GM13976 (cell line): ENCODE measurements at places on chromosomes 5 and 9.

DNA sequence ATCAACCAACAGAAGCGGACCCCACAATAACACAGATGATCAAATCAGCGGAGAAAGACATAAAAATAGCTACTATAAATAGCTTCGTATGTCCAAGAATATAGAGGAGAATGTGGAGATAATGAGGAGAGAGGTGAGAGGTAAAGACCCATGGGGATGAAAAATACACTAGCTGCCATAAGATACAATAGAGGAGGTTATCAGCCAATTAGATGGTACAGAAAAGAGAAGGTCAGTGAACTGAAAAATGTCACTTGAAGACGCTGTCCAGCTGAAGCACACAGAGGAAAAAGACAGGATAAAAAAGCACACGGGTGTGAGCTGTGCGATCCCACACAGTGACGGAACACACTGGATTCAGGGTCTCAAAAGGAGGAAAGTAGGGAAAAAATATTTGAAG, 73.4 kb downstream of the OLFM1 start:
- DNase-seq = no peak

GRCh38 chr5:134506054-134507039, 19.1 kb upstream of the JADE2 start:
- DNase-seq = no peak

DNA sequence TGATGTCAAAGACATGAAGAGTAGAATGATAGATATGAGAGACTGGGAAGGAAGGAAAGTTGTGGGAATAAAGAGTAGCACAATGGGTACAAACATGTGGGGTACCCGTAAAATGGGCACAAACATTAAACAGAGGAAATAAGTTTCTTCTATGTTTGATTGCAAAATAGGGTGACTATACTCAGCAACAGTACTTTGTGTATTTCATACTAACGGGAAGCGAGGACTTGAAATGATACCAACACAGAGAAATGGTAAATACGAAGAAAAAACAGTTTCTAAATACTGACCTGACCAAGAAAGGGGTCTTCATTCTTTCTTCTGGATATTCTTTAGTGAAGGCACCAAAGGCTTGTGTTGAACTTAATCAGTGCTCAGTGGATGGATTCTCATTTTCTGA, 31.1 kb downstream of the ATP6V0E1 start:
- no peak for DNase-seq

GRCh38 chr5:90690307-90690706, 131.7 kb downstream of the ADGRV1 start:
- no peak for DNase-seq

GRCh38 chr9:5633243-5633642, 4.3 kb downstream of the RIC1 start:
- no peak for DNase-seq

DNA sequence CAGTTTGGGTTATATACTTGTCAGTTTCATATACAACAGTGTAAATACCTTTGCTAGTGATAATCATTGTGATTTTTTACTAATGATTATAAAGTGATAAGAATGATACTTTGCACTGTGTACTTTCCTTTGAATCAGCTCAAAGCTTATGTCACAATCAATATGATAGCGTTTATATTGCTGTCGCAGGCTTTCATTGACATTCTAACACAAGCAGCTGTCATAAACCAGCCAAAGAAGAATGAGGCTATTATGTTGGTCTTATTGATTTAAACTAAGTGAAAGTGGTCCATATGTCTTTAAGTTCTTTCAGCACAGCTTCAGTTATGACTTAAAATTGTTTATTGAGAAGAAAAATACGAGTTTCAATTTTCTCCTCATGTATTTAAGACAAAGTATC, 272.7 kb upstream of the RGMB start:
- DNase-seq = no peak

- no peak for DNase-seq
Measured at GRCh38 chr9:115689331-115689730, 464.3 kb upstream of the PAPPA start.

- DNase-seq = no peak
Measured at GRCh38 chr5:17399931-17400330, 98.1 kb upstream of the TAF11L2 start.

- no peak for DNase-seq
Measured at GRCh38 chr9:107660976-107661375, 171.4 kb upstream of the KLF4 start.

GRCh38 chr9:38419181-38419580, 5.1 kb downstream of the IGFBPL1 start:
- DNase-seq = no peak

DNA sequence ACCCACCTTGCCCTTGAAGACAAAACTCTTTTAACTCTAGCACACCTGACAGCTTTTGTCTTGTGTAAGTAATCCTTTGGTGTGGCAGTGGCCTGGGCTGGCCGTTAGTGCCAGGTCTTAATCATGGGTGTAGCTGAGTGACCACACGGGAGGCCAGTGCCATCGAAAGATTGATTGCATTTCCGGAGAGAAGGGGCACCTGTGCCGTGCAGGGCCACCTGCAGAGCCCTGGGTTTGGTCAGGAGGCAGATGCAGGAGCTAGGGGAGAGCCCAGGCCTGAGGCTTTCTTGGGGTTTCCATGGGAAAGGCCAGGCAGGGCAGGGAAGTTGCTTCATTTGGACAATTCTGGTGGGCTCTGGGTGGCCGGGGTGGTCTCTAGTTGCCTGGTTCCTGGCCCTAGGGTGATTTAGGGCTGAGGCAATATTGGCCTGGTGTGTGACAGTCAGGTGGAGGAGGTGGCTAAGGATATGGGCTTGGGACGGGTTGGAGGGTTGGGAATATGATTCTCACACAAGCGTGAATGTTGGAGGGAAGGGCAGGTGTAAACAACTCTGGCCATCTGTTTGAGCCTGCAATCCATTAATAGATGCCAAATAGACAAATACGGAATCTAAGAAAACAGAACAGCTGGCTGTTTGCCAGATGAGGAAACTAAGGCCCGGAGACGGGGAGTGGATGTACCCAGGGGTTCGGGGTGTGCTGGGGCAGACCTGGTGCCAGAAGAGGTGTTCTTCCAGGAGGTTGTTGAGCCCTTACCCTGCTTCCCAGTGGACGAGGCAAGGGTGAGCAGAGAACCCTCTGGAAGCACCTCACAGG, 4.6 kb downstream of the DBH start:
- DNase-seq = no peak

DNA sequence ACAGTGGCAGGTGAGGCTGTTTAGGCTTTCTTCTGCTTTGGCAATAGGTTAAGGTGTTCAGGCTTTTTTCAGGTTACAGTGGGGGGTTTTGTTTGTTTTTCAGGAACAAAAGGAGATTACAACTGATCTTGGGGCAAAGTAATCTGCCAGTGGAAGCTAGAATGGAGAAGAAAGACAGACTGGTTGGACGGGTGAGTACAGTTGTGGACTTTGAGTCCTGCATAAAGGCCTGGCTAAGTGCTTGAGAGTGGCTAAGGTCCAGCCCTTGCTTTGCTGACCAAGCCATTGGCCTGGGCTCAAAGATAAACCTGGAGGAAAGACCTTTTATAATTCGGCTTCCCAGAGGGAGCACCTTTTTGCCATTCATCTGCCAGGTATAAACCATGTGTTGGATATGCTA, 63.1 kb downstream of the MTMR12 start:
- no peak for DNase-seq

DNA sequence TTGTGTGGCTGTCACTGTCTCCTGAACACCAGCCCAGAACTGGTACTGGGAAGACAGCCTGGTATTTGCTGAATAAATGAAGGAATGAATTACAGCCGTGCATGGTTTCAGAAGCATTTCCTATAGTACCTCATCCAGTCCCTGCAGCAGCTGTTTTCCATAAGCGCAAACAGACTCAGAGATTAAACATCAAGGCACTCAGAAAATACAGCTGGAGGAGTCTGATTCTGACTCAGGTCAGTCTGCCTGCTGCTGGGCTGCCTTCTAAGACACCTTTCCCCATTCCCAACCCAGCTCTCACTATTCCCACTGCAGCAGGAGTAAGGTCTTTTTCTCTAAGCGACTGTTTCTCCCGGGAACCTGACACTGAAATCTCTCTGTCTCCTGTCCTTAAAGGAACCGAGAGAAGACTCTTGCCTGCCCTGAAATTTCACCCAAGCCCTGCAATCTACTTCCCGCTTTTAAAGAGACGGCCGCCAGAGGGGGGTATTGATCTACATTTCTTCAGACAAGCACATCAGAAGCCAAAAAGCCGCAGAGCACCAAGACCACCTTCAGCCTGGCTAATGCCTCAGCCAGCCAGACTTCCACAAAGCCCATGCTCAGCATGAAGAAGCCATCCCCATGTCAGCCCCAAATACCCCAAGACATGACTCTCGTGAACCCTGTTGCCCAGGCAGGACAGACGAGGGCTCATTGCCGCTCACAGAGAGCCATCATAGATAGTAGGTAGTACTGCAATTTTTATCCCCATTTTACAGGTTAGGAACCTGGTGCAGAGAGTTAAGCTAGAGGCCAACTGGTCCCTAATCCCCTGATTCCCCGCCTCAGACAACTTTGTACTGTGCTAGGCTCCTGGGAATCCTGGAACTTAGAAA, 5.4 kb upstream of the FOXI1 start:
- DNase-seq = peak; percentile 72

DNA sequence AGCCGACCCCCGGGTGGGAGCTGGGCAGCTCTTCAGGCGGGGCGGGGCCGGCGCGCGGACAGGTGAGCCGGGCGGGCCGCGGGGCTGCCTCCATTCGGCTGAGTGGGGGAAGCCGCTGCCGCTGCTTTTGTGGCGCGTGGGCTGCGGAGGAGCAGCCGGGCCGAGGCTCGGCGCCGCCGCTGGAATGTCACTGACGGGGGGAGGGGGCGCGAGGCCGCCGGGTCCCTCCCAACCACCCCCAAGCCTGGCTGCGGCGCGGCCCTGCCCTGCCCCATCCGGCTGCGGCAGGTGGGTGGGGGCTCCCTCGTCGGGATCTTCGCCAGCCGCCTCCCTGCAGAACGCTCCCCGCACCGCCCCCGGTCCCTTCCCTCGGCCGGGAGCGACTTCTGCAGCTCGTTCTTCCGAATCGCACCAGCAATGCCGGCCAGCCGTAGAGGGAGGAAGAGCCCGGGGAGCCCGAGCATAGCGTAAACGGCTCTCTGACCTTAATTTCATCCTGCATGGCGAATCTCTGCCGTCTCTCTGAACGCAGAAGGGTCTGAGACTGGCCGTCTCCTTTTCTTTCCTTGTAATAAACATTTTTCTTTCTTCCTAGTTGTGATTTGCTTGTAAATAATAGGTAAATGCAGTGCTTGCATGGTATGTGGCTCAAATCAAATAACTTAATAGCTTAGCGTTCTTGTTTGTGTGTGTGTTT, 505 bp downstream of the SPTAN1 start:
- DNase-seq = peak; percentile 64

- DNase-seq = no peak
Measured at GRCh38 chr5:138869763-138870500, 5.2 kb downstream of the LRRTM2 start.

DNA sequence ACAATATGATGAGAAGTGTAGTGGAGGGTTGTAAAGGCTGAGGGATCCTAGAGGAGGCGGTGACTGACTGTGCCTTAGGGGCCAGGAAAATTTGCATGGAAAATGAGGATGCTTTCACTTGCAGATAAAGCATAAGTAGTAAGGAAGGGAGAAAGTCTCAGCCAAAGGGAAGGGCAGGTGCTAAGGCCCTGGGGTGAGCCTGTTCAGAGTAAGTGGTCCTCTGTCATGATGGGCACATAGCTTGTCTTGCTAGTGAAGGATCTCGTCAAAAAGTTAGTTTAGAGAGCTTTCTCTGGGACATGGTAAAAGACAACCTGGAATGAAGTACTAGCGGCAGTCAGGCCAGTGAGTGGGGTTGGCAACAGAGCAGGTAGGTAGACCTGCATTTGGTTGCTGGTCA, 75.4 kb upstream of the CPLX2 start:
- no peak for DNase-seq

GRCh38 chr9:73059247-73059646, 92.4 kb upstream of the ANXA1 start:
- no peak for DNase-seq

- DNase-seq = no peak
Measured at GRCh38 chr9:32508728-32509127, 17.3 kb downstream of the RIGI start.

DNA sequence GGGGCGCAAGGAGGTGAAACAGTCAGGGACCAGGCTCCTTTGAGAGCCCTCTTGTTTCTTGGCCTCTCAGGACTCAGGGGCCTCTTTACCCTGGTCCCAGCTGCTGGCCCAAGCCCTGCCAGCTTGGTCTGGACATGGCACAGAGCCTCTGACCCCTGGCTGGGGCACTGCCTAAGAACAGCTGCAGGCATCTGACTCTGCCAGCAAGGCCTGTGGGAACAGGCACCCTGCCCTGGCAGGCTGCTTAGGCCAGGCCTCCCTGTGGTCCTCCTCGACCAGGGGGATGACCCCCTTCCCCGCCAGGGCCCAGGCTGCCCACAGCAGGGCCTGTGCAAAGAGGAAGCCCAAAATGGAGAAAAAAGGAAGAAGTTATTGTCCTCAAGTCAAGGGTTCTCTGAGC, 25.5 kb downstream of the OLFML2A start:
- DNase-seq = no peak

GRCh38 chr5:34576891-34577666, 79.0 kb upstream of the RAI14 start:
- DNase-seq = no peak

DNA sequence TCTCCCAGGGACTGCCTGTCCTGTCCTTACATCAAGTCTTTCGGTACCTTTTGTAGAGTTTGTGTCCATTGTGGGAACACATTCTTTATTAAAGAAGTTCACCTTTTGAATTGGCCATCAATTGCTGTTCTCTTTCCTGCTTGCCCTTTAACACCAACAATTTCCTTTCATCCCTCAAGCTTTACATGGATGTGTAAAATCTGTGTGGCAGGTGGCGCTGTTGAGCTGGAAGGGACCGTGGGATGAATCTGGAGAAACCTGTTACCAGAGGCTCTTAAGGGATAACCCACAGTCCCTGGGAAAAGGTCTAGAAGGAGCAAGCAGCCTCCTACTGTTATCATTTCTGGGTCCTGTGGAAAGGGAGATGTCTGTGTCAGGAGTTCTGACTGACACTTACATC, 7.9 kb upstream of the ZFP62 start:
- peak; percentile 60 for DNase-seq

- no peak for DNase-seq
Measured at GRCh38 chr9:5449521-5450358, 602 bp upstream of the CD274 start.

DNA sequence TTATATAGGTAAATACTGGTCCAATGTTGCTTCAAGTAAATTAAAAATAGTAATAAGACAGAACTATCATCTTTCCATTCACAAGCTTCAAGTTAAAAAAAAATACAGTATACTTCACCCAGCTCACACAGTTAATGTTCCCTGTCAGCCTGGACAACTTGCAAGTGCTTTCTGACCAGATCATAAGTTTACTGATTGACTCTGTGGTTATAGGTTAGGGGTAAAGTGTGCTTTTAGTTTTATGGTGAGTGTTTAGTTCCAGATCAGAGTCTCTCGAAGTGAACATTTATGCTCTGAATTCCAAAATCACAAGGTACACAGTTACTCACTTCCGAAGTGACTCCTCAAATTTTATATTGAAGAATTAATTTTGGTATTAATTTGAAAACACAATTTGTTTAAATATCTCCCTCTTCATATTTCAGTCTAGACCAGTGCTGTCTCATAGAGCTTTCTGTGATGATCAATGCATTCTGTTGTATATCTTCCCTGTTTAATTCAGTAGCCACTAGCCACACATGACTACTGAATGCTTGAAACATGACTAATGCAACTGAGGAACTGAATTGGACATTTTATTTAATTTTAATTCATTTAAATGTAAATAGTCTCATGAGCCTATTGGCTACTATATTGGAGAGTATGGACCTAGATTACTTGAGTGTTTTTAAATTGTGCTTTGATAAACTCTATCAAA, 90.7 kb downstream of the MEF2C start:
- DNase-seq = no peak

- DNase-seq = no peak
Measured at GRCh38 chr5:179430193-179431175, 85.2 kb upstream of the ADAMTS2 start.
